Stimulated activated CD8-positive, alpha-beta memory T cell treated with anti-CD3 and anti-CD28 coated beads, Interleukin-4, amount 100 ng/mL, for 1 hour (primary cell): ENCODE measurements at places on chromosomes 13 and 19.
A peak's percentile ranks its signal among the peaks of the same experiment; 100 is the strongest.

DNA sequence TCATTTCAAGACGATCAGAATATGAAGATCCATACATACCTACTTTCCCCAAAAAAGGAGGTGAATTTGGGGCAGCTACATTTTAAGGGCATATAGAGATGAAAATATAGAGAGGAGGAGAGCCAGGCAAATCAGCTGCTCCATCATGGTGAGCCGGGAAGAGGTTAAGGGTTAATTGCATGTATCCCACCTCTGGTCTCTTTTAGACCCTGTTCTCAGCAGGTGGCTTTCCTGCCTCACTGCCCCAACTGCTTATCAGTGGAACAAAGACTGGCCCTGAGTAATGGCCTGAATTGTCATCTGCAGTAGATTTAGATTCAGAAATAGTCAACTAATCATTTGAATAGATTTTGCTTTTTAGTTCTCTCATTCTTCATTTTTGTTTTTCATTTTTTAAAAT is 206.6 kb downstream of the SPRY2 start:
- no peak for DNase-seq

DNA sequence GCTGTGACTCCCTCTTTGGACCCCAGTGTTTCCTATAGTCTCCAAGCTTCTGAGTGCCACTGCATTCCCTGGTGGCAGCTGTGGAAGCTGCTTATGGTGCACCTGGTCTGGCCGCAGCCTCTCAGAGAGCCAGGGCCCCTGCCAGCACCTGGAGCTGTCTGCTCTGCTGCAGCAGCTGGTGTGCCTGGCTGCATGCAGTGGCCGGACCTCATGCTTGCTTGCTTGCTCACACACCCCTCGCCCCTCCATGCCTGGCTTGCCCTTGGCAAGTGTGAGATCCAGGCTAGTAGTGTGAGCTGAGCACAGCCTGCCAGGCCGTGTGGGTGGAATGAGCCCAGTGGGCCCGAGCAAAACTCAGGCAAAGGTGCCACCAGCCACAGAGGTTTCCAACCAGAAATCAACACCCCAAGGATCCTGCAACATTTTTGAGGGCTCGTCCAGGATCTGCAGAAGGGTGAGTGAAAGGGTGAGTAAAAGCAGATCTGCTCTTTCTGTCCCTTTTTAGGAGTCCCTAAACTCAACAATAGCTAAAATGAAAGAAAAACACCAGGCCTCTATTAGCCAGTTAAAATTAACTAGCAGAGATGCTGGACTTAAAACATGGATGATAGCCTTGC is 7.6 kb upstream of the MLLT1 start:
- no peak for DNase-seq

DNA sequence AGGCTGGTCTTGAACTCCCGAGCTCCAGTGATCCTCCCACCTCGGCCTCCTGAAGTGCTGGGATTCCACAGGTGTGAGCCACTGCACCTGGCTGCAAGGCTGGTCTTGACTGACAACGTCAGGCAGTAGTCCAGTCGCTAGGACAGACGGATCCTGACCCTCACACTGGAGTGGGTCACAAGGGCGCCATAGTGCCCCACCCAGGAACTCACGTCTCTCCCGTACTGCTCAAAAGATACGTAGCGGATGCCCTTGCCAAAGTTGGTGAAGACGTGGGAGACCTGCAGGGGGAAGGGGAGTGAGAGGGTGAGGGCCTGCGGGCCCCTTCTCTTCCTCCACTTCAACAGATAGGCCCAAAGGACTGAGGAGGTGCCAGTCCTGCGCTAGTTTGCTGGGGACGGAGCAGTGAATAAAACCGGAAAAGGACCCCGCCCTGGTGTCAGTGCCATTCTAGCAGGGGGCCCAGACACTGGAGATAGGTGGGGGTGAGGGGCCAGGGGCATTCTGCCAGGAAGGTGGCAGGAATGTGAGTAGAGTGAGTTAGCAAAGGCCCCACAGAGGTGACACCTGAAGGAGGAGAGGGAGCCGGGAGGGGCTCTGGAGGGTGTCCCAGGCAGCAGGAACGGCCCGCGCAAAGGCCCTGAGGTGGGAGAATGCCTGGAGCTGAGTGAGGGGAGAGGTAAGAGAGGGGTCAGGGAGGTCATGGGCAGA is 11.9 kb downstream of the MRPS12 start:
- no peak for DNase-seq

- no peak for DNase-seq
Observed at GRCh38 chr19:57363688-57364181, 384 bp downstream of the TRAPPC2B start.

- DNase-seq = no peak
Observed at GRCh38 chr19:43820098-43820883, 6.8 kb upstream of the ZNF283 start.

DNA sequence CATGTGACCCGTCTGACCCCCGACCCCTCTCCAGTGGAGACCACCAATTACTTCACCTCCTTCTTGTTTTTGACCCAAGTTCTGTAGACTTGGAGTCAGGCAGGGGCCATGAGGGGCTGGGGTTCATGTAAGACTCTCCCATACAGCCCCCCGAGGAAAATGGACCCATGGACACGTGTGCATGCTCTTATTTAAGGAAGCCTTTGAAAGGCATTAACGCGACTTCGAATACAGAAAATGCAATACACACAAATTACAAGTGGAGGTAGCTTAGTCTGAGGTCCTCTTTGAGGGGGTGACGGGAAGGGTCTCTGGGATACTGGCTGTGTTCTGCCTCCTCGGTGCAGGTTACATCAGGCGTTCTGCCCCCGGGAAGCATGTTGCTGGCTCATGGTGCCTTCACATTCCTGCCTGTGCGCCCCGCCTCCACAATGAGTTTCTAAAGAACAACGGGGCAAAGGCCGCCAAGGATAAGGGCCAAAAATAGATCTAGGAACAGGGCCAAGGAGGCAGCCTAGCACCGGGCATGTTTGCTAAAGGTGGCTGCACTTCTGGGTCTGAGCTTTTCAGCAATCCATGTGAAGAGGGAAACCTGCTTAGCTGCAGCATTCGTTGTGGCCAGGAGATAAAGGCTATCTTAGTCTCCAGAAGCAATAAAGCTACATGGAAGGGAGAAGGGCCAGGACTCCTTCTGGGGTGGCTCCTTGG is 54.5 kb downstream of the RAB20 start:
- no peak for DNase-seq

- DNase-seq = no peak
Observed at GRCh38 chr13:49683489-49683888, 7.8 kb downstream of the EBPL start.

GRCh38 chr13:44336934-44337333 is 36.7 kb upstream of the SERP2 start:
- no peak for DNase-seq

- no peak for DNase-seq
Observed at GRCh38 chr19:46732172-46732938, 13.5 kb upstream of the FKRP start.

DNA sequence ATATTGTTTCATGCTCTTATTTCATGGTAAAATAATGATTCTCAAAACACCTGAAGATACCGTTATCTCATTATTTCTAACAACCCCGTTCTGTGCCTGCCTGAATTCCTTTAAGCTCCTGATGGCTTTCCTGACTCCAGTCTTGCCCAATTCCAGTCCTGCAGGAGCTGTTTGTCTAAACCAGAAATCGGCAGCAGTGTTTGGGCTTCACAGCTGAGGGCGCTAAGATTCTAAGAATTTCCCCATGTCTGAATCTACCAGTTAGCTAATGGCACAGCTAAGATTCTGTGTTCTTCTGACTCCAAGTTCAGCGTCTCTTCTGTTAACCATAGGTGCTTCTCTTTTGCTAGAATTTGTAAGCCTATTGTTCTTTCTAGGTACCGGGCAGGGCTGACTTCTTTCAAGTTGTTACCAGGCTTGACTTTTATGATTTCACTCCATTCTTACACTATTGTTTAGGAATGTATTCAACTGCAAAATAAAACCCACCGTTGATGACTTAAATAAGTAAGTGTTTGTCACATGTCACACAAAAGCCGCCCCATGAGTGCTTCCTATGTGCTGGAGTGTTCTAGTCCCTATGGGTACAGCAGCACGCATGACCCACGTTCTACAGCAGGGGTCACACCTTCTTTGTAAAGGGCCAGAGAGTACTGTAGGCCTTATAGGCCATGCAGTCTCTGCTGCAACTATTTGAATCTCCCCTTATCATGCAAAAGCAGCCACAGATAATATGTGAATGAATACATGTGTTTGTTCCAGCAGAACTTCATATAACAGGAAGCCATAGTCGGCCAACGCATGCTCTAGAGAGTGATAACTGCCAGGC is 168.3 kb upstream of the RNF113B start:
- no peak for DNase-seq

GRCh38 chr19:29667387-29667783 is 2.1 kb downstream of the PLEKHF1 start:
- DNase-seq = no peak

- DNase-seq = peak; percentile 3
Observed at GRCh38 chr19:33000510-33000909, 28.5 kb downstream of the FAAP24 start.

DNA sequence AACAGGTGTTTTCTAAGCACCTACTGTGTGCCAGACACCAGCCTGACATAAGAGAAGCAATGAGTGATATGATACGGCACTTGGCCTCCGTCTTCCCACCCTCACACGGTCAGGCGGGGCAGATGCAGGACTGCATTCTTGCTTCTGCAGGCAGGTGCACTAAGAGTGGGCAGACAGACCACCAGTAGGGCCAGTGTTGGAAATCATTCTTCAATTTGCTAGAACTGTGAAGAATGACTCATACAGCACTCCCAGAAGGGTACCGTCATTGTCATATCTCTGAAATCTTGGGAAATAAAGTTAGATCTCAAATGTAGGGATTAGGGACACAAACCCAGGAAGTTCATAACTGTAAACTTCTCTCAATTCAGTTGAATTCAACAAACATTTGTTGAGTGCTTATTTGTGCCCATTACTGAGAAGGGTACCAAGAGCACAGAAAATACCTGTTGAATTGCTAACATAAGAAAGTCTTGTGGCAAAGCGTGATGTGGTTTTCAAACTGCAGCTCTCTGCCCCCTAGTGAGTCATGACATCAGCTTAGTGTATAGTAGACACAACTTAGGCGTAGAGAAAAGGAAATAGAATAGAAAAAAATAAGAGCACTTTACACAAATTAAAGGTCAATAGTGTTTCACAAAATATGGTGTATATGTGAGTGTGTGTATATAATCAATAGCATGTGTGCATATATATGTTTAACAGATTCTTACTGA is 76.1 kb downstream of the TEX26 start:
- no peak for DNase-seq

- DNase-seq = no peak
Observed at GRCh38 chr13:99796175-99796819, 175.3 kb downstream of the ZIC5 start.

GRCh38 chr19:40323705-40324104 is 24.5 kb downstream of the C19orf47 start:
- DNase-seq = no peak

- no peak for DNase-seq
Observed at GRCh38 chr13:79525064-79525857, 44.3 kb downstream of the NDFIP2 start.

DNA sequence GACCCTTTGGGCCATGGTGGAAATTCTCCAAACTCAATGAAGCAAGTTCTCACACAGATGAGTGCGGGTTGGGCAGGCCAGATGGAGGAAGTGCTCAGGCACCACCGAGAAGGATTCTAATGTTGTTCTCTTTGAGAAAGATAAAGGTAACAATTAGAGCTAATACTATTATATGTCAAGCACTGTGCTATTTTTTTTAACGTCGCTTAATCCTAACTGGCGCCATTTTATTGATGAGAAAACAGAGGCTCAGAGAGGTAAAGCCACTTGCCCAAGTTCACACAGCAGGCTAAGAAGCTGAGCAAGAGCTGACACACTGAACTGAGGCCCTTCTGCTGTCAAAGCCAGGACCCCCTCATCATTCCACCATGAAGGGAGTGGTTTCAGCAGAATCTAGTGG is 1.0 kb downstream of the FBL start:
- DNase-seq = no peak

GRCh38 chr19:49150106-49150943 is 4.9 kb downstream of the HRC start:
- no peak for DNase-seq

DNA sequence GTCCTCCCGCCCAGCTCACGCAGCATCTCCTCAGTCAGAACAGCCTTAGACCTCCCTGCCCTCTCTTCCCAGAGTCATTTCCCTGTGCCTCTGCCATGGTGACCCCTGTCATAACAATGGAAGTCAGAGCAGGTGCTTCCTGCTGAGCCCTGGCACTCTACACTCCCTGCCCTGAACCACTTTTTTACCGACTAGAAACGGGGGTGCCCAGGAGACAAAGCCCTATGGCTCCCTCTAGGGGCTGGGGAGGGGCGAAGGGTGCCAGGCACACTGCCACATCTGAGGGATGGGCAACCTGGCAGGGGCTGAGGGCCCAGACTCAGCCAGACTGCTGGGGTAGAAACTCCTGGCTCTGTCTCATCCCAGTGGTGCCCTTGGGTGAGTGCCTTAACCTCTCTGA is 16.4 kb downstream of the ZNF574 start:
- DNase-seq = no peak

GRCh38 chr13:111923991-111924677 is 142.8 kb upstream of the SOX1 start:
- no peak for DNase-seq

DNA sequence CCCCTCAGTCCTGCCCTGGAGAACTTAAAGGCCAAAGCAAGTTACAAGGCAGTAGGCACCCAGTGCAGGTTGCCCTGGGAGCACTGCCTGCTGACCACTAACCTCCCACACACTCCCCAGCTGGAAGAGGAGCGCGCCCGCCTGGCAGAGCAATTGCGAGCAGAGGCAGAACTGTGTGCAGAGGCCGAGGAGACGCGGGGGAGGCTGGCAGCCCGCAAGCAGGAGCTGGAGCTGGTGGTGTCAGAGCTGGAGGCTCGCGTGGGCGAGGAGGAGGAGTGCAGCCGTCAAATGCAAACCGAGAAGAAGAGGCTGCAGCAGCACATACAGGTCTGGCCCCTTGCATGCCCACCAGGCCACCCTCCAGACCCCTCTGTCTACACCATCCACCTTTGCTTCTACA is 61.1 kb downstream of the KCNC3 start:
- DNase-seq = no peak

- no peak for DNase-seq
Observed at GRCh38 chr13:100836711-100837110, 162.1 kb upstream of the TMTC4 start.

- DNase-seq = no peak
Observed at GRCh38 chr19:30670562-30671366, 298.6 kb downstream of the ZNF536 start.

- no peak for DNase-seq
Observed at GRCh38 chr13:114341003-114341777, 26.9 kb downstream of the CHAMP1 start.
